ENCODE measurements at places on chromosomes 4 and X. TPM values are rescaled to one million over a fixed set of nuclear protein-coding genes. Genes with fewer than 3 reads are reported as not detected.
A peak's percentile ranks its signal among the peaks of the same experiment; 100 is the strongest.

HS3ST1 gene
- total RNA-seq = not detected

DNA sequence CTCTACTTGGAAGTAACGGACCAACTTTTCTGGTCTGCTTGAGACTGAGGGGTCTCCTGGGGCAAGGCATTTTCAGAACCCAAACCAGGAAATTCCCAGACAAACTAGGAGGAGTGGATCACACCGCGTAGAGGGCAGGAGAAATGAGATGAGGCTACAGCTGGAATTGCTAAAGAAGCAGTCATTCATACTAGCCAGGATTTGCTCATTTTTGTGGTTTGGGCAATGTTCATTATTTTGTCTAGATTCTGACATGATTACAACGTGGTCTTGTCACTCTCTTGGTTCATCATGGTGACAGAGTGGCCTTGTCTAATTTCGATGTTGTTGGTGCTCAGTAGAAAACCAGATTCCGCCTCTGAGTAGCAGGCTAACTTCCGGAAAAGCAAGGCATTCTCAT, 63.2 kb downstream of the BANK1 start:
- no peak for DNase-seq

GRCh38 chr4:144531841-144532240, 114.1 kb upstream of the HHIP start:
- DNase-seq = no peak

- DNase-seq = no peak
These were observed 53.8 kb downstream of the TNIP2 start for GRCh38 chr4:2702361-2702760.

GRCh38 chr4:183798301-183799253, 106.5 kb upstream of the STOX2 start:
- no peak for DNase-seq

- no peak for DNase-seq
These were observed 238.8 kb upstream of the PCDH10 start for GRCh38 chr4:132910229-132910748.

C4orf54 gene
- not detected for total RNA-seq

- DNase-seq = no peak
These were observed 258.1 kb downstream of the UNC5C start for GRCh38 chr4:95290702-95291101.

- DNase-seq = no peak
These were observed 449.1 kb upstream of the NDST4 start for GRCh38 chr4:115562506-115562905.

- DNase-seq = no peak
These were observed 64.7 kb downstream of the DHX15 start for GRCh38 chr4:24519649-24520048.

DNA sequence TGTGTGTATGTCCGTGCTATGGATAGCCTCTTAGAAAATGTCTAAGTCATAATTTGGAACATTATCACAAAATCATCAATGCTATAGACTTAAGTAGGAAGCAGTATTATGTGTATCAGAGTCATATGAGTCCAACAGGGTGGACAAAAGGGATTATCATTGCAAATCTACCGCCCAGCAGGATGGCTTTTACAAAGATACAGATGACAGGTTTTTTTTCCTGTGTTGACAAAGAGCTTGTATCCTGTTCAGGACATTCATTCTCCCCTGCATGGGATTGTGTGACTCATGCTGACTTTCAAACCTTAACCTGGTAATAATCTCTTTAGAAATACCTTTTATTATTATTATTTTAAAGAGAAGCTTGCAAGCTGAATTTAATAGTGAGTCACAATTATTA, 310.3 kb upstream of the GNPDA2 start:
- DNase-seq = no peak

DNA sequence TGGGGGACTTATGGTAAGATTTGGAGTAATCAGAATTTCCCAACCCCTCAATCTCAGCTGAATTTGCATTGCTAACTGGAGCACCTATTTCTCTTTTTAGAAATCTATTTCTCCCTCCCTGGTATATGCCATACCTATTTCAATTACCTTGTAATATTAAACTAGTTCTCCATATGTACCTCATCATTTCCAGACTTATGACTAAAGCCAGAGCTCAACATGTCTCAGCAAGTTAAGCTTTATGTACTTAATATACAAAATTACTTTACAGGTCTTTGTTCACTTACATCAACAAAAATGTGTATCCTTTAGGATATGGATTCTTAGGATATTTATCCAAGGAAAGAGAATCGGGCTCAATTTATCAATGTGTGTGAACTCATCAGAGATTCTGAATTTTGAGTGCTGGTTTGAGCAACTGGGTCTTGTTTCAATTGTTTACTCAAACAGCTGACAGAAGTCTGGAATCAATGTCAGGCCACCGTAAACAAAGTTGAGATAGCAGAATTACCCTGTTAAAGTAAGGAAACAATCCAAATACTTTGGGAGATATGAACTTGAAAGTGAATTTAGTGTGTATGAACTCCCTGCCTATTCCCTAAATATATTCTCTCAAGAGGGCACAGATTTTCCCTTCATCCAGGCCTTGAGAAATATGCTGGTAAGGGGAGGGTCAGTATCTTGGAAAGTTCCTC, 199.6 kb downstream of the VEGFC start:
- DNase-seq = no peak

PRDM8 gene
- total RNA-seq = 21.7 TPM

GRIA2 gene
- total RNA-seq = not detected

DNA sequence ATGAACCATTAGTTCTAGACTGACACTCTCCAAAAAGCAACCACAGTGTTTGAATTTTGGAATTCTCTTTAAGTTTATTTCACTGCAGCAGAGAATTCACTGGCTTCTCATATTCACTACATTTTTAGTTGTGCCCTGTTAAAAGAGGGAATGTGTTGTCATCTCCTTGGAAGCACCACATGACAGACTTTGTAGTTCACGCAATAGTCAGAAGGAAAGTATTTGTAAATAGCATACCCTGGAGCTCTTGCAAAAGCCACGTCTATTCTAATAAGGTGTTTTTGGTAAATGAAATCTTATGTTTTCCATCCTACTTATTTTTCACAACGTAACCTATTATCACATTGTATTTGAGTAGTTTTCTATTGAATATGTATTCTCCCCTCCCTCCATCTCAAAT, 25.8 kb downstream of the DOCK11 start:
- DNase-seq = no peak

GRCh38 chr4:147325571-147325981, 155.3 kb upstream of the EDNRA start:
- DNase-seq = no peak

HAND2 gene
- not detected for total RNA-seq

GRCh38 chr4:81490403-81491160, 18.9 kb upstream of the RASGEF1B start:
- no peak for DNase-seq

- DNase-seq = no peak
These were observed 246.8 kb upstream of the NWD2 start for GRCh38 chr4:36997727-36998126.

SLC49A3 gene
- 1.5 TPM for total RNA-seq

GRCh38 chrX:106894978-106895452, 8.1 kb downstream of the RIPPLY1 start:
- DNase-seq = no peak

GRCh38 chr4:36285784-36286480, 4.5 kb downstream of the DTHD1 start:
- peak; percentile 85 for DNase-seq

DNA sequence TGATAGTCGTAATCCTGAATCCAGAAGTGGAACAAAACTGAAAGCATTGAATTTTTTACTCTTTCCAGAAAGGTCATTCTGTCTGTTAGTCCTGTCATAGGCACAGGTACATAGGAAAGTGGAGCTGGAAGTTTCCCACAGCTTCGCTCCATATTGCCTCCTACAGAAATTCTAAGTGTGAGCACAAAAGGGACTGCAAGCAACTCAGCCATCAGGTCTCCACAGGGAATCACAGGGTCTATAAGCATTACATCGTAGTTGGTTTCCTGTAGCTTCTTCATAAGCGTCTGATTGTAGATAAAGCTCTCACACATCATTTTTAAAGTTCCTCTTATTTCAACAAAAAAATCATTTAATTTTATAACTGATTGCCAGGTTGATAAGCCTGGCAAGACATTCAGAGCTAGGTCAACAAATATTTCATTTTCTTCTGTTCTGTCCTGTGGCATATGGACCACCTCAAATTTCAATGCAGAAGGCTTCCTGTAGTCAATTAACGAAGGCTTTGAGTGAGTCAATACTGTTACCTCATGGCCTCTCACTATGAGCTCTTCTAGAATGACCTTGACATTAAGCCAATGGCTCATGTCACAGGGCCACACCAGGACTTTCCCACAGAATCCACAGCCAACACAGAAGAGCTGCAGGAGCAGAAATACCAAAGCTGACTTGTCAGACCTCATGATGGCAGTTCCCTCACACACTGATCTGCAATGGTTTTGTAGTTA, at the start of gene UGT2A3:
TSS of gene UGT2A3 (minus strand) at position 727 of the 728 bp plus-strand sequence. CDS start at position 683, 44 bp downstream.
- no peak for DNase-seq

DNA sequence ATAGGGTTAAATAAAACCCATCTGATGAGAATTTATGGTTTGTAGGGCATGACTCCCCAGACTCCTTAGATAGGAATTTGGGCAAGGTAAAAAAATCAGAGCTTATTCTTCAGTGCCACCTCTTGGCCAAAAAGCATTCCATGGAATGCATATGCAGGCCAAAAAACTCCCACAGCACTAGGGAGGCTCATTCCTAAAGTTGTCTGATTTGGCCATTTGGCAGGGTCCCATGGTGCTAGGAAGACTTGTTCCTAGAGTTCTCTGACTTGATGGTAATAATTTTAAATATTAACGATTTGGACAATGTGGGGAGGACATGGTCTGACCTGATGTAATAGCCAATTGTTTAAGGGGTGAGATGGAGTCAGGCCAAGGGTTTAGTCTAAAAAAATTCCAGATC, 93.0 kb downstream of the SPIN4 start:
- no peak for DNase-seq

CSAG1 gene
- not detected for total RNA-seq

DNA sequence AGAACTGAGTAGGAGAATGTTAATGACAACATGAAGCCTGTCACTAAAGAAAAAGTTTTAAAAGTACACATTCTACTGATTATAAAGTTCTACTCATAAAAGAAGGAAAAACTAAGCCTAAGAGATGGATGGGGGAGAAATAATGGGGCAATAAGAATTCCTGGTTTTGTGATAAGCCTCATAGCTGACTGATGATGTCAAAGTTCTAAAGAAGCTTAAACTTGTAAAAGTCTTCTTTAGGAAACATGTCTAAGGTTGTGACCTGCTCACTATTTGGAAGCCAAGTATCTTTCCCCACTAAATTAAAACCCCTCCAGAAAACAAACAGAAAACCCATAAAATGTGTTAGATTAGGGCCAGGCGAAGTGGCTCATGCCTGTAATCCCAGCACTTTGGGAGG, 232.9 kb upstream of the GIMD1 start:
- no peak for DNase-seq

DNA sequence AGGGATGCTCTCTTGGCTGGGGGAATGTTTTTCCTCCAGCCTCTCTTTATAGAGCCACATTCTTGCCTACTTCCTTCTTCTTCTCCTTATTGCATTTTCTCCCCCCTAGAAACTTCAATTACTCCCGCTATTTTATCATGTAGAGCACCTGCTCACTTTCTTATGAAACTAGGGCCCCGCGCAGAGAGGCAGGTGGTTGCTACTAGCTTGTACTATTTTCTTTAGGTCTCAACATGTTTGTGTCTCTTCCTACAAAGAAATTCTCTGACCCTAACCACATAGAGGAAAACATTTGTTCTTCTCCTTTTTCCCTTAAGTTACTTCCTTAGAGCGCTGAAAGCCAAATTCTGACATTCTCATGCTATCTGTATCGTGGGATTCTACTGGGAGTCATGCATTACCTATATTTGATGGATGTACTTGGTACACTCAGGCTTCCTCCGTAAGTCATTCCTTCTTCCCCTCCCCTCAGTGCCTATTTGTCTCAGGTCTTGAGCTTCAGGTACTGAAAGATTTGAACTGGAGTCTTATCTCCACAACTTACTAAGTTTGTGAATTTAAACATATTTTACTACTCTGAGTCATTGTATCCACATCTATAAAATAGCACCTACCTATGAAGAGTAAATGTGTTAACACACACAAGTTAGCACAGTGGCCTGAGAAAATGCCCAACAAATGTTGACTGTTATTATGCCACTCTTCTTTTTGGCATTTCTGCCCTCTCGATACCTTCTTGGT, 159.1 kb upstream of the LEF1 start:
- no peak for DNase-seq

RAP2C gene
- total RNA-seq = 32.5 TPM

DNA sequence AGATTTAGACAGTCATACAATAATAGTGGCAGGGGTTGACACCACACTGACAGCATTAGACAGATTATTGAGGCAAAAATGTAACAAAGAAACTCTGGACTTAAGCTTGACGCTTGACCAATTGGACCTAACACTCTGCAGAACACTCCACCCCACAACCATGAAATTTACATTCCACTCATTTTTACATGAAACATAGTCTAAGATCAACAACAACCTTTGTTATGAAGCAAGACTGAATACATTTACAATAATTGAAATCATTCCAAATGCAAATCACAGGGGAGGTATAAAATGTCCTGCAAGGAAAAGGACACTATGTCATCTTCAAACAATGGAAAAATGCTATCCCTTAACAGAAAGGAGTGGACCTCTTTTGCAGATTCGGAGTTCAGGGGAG, 4.9 kb upstream of the UGT2B10 start:
- no peak for DNase-seq

- no peak for DNase-seq
These were observed 312.2 kb downstream of the GPM6A start for GRCh38 chr4:175499735-175500352.

UGT2A1 gene
- not detected for total RNA-seq

GRCh38 chr4:4254199-4254598, 6.2 kb upstream of the TMEM128 start:
- DNase-seq = no peak

DNA sequence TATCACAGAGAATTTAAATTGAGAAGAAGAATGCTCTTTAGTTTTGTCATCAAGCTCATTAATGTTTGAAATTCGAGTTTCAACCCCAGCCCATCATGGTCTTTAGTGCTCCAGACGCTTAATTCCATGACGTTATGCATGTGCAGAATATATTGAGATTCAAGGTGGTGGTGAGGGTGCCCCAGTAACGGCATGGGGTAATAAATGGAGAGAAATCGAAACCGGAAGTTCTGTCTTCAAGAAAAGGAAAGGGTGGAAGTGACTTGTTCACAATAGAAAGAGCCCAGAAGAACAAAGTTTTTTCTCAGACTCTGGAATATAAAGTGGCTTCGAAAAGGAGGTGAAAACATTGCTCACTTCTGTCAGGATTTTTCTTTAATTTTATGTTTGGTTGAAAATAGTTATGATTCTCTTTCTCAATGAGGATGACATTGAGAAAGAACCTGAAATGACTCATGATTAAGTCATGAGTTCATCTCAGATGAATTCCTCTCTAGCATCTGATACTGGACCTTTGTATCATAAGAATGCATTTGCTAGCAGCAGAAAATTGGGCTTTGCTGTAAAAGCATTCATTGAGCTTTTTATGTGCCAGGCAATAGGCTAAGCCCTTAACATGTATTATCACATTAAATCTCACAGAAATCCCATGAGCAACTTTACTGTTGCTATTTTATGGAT, 779 bp upstream of the DDX60L start:
- DNase-seq = peak; percentile 75

Data from activated CD8-positive, alpha-beta memory T cell treated with anti-CD3 and anti-CD28 coated beads, Interleukin-2, amount 10 ng/mL, durations not matched to agents 7 days and 5 days (primary cell).